ENCODE measurements at places on chromosomes 4 and X.

DNA sequence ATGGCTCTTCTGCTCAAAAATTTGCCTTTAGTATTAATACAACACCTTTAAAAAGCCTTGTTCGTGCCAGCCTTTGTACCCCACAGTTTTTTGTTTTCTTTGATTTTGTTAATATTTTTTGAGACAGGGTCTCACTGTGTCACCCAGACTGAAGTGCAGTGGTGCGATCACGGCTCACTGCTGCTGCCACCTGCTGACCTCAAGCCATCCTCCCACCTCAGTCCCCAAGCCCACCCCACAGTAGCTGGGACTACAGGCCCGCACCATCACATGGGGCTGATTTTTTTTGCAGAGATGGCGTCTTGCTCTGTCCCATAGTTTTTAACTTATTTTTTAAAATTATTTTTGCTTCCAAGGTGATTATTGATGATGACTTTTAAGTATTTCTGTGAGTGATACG is 134.0 kb downstream of the HTR2C start:
- DNase-seq: peak; percentile 15

- no peak for DNase-seq
Observed at GRCh38 chrX:107827852-107828251, 2.2 kb downstream of the MID2 start.

DNA sequence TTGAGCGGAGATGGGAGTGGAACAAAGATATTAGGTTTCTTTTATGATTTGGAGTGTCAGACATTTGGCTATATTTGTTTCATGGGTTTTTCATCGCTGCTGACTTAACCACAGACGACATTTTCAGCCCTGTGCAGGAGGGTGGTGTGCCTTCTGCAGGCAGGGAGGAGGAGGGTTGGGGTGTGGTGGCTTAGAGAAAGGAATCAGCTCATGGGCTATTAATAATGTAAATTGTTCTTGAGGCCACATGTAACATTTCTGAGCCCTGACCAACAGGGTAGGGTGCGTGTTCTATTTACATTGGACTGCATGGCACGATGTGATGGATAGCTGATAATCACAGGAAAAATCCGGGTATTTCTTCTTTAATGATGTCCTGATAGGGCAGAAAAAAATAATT is 67.6 kb downstream of the POLA1 start:
- DNase-seq: no peak

- DNase-seq: no peak
Observed at GRCh38 chr4:11739992-11740391, 311.3 kb upstream of the HS3ST1 start.

DNA sequence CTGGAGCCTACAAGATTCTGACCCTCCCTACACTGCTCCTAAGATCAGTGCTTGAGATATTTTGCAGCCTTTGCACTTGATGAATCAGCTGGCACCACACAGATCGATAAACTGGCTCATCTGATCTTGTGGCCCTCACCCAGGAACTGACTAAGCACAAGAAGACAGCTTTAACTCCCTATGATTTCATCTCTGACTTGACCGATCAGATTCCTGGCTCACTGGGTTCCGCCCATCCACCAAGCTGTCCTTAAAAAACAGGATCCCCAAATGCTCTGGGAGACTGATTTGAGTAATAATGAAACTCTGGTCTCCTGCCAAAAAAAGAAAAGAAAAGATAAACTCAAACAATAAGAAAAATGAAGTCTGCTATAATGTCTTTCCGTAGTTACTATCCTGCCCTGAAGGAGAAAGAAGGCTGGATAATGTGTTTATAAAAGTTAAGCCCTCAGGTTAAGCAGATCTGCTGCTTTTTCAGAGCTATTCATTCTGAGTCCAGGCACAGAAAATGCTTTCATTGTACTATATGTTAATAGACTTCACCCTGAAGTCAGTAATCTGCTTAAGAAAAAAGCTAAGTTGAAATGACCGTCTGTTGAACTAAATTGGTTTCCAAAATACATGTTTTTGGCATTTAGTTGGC is 795.2 kb downstream of the TRIML1 start:
- DNase-seq: no peak

GRCh38 chrX:38271154-38271716 is 50.6 kb upstream of the SRPX start:
- no peak for DNase-seq

- no peak for DNase-seq
Observed at GRCh38 chr4:104486716-104487504, 7.8 kb downstream of the CXXC4 start.

DNA sequence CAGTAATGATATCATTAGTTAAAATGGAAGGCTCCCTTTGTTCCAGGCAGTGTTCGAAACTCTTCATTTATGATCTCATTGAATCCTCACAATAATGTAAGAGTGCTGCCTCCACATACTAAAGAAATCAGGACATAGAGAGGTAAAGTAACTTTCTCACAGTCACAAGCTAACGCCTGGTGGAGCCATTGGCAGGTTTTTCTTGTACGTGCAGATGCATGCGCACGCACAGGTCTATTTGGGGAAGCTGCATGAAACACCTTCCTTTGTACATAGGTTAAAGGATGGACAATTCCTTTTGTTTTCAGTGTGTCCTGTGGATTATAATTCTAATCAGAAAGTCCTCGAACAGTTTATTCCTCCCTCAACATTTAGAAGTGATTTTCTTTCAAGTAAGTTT is 176.2 kb downstream of the RAPGEF2 start:
- DNase-seq: no peak

DNA sequence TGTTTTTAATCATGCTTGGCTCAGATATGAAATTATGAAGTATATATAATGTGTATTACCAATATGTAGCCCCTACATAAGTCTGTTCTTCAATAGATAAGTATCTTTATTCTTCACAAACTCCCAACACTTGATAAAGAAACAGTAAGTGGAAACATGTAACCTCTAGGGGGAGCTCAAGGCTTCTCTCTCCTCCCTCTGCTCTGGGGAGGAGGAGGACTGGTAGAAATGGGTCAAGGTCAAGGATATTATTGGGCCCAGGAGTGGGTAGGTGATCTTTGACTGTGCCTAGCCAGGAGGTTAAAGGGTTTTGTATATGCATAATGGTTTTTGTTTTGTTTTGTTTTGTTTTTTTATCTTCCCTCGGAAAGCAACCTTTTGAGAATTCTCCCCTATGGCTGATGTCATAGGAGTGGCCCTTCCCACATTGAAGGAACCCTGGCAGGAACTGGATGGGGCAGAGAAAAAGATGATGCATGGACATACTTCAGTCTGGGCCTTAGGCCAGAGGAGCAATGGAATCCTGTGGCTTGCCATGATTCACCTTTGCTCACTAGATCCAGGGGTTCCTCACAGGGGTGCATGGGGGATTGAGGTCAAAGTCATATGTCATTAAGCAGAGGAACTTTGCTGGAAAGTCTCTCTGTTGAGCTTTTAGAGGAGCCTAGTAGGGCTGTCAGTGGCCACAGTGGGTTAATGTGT is 460.3 kb downstream of the MID1IP1 start:
- DNase-seq: peak; percentile 62

DNA sequence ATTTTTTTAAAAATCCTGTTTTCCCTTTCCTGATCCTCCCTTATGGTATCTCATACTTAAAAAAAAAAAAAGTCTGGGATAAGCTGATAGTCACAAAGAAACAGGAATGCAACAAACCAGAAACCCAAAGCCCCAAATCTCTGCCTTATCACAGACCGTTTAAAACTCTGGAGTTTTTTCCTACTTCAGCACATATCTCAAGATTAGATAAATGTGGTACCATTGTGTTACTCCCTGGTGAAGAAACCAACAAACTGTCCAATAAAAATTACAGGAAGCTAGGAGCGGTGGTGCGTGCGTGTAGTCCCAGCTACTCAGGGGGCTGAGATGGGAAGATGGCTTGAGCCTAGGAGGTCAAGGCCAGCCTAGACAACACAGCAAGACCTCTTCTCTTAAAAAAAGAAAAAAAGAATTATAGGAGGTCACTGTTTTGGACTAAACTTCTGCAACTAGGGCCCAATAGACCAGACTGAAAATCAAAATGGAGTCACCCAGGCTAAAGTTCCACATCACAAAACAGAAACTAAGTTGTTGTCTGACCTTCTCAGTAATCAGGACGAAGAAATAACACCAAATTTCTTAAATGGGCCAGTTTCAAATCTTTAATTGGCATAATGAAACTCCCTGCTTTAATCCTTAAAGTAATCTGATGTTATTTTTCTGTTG is 51.9 kb downstream of the RBM47 start:
- no peak for DNase-seq

Data from HT-29 (cell line).